Pancreas (tissue), 10 donors: ENCODE measurements at places on chromosomes 3 and 15.

- DNase-seq, result no peak
Measured at GRCh38 chr3:23455775-23456174, 252.6 kb downstream of the UBE2E2 start.

GRCh38 chr3:194865615-194866014 lies 179.9 kb downstream of the FAM43A start:
- no peak for DNase-seq

DNA sequence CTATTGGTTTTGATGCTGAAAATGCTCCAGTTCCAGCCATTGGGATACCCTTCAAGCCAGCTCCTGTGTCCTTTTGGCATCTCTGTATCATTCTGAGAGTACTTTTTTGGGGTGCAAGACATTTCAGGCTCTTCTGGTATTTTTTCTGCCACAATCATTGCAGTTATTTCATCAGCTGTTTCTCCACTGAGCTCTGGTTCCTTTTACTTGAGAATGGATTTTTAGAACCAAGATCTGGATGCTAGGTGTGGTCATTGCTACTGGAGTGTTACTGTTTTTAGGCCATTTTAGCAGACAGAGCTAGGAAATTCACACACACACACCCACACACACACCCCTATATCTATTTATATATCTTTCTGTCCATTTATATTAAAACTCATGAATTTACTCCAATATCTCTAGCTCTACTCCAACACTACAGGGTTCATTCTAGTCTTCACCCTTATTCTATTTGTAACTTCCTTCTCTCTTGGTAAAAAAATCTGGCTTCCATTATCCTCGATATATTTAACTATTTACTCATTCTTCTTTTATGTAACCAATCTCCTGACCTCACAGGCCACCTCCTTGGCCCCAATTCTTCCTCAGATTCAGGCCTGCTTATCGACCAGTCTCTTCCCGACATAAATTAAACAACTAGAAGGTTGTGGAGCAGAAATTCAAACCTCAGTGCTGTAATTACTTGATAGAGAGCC lies 17.0 kb downstream of the SLC35G2 start:
- DNase-seq, result no peak

DNA sequence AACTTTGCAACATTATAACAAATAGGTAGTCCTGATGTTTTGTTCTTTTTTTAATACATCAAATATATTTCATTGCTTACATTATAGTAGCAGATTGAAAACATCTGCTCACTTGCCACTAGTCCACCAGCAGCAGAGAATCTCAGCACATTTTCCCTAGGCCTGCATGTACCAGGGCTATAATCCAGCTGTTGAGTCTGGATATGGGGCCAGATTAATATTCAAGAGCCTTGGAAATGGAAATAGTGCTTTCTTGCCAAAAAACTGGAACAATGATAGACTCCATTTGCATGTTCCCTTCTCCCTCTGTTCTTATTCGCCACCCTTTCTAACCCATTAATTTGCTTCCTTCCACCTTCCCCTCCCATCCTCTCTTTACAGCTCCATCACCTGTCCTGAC lies 288.0 kb downstream of the EPHA3 start:
- no peak for DNase-seq

- no peak for DNase-seq
Measured at GRCh38 chr15:32733281-32733680, 15.5 kb downstream of the GREM1 start.

DNA sequence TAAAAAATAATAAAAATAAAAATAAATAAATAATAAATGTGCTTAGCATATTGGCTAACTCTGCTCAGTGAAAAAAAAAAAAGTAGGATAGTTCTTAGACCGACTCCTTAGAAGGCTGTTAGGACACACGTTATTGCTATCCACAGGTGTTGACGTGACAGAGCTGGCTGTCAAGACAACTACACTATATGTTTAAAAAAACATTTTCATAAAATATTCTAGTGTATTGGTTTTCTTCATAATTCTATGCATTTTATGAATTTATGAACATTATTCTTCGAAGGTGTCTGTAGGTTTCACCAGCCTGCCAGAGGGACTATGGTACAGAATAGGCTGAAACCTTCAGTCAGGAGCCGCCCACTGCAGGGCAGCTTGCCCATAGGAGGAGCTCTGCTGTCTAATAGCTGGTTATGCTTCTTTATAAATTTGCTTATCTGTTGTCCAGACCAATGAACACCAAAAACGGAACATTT lies 9.2 kb downstream of the TM4SF1 start:
- DNase-seq, result no peak

GRCh38 chr3:139674571-139675260 lies 3.1 kb downstream of the NMNAT3 start:
- no peak for DNase-seq

DNA sequence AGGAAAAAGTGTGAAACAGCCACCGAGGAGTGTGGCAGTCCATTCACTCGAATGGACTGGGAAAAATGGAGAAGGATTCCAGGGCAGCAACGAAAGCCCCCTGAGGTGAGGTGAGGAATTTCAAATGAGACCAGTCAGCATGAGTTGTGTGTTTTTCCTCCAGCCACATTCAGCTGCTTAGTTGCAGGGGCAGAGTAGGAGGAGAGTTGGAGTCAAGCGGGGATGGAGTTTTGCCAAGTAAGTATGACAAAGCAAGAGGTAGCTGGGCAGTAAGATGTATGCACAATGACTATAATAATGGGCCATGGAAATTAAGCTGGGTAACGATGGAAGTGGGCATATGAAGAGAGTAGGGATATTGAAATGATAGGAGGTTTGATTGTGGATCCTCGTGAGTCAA lies 64.4 kb downstream of the CCDC54 start:
- DNase-seq, result no peak

DNA sequence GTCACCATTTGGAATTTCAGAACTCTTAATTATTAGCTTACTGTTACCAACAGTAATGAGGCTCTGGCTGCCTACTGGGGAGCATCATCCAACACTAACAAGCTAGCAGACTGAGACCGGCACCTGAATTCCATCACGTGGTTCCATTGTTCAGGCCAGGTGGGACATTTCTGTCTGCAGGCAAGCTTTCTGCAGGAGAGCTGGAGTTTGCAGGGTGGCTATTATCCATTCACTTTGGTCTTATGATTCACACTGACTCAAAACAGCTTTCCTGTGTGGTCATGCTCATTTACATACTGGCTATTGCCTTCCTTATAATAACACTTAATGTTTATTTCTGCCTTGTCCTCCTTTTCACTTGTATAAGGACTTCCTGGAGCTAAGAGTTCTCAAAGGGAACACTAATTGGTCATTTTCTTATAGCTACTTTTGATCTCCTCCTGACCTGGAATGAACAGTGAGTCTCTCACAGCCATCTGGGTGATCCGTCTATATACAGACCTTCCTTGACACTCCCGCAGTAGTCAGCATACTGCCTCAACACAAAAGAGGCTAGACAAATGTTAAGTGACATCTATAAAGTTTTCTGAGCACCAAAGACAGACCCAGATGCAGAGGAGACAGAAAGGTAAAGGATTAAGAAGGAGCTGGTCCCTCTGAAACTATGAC lies 695.4 kb downstream of the FHIT start:
- no peak for DNase-seq

DNA sequence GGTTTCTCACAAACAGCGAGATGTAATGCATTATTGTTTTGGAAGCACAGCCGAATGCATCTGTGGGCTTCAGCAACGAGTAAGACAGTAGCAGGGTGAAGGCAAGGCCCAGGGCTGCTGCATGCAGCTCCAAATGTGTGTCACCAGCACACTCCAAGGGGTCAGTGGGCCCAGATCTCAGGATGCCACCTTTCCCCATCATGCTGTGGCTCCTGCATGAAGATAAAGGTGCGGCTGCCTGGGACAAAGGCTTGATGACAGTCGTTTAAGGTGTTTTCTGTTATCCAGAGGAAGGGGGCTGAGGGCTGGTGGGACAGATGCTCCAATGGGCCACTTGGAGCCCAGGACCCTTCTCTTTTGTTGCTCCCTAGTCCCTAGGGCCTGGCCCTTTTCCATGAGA lies 13.2 kb downstream of the C3orf22 start:
- no peak for DNase-seq

DNA sequence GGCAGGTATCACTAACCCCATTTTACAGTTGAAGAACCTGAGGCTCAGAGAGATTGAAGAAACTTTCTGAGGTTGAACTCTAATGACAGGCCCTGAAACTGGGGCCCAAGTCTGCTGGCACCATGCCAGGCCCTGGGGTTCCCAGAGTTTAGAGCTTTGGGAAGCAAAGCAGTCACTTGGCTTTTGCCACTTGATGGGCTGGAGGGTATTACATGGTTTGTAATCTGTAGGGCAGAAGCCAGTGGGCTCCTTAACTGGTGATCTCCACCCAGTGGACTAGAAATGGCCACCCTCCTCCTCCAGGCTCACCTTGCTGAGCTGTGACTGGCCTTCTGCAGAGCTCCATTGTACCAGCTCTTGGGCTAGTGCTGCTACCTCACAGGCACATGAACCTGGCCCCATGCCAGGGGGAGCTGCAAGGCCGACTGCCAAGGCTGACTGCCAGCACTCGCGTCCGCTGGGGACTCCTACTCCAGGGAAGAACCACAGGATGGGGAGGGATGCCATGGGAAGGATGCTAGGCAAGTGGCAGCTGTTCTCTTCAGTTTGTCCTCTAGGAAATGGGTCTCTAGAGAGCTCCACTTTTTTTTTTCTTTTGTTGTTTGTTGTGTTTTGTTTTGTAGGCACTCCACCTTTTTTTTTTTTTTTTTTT lies 104.8 kb downstream of the ETFA start:
- peak; percentile 94 for DNase-seq

GRCh38 chr3:13335059-13335458 lies 85.1 kb downstream of the NUP210 start:
- no peak for DNase-seq

DNA sequence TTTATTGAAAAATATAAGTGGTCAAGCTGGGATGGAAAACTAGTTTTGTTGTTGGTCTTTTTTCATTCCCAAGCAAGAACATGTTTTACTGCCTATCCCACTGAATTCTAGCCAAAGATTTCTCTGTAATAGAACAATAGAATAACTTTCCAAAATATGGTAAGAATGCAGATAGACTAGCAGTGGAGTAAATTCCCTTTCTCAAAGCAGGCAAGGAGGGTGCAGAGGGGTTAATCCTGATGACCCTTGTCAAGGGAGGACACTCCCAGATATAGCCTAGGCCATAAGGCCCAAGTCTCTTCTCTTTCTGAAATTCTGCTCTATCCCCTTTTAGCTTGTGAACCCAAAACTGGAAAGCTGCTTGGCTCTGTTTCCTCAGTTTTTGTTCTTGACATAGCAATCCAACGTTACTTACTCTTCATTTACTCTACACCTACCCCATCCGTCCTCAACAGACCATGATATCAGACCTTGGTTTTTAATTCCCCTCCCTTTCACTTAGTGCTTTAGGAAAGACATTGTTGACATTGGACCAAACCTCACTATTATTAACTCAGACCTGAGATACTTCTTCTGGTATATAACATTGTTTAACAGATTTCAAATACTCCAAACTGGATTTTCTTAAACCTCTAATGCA lies 453.6 kb upstream of the THBS1 start:
- DNase-seq, result no peak

- no peak for DNase-seq
Measured at GRCh38 chr3:86929046-86929445, 61.9 kb downstream of the VGLL3 start.

- DNase-seq, result peak; percentile 32
Measured at GRCh38 chr15:74611834-74612233, 3.8 kb upstream of the CLK3 start.

GRCh38 chr15:69341356-69341755 lies 42.6 kb downstream of the PAQR5 start:
- DNase-seq, result no peak

GRCh38 chr3:129539206-129539605 lies 3.8 kb upstream of the H1-8 start:
- no peak for DNase-seq

GRCh38 chr3:115784739-115785536 lies 161.6 kb downstream of the GAP43 start:
- no peak for DNase-seq

DNA sequence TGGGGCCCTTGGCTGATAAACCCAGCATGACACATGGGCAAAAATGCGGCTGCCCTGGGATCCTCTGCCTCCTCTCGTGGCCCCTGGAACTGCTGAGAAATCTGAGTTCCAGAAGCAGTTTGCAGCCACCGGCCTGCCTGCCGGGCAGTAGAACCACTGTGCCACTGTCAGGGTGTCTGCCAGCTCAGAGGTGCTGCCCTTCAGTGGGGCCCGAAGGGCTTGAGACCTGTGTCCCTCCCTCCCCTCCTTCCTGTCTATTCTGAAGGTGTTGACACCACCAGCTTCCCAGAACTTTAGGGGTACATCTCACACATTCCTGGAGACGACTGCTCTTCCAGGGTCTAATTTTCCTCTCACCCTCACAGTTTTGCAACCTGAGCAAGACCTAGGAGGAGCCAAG lies 88.2 kb upstream of the POMGNT2 start:
- DNase-seq, result no peak

DNA sequence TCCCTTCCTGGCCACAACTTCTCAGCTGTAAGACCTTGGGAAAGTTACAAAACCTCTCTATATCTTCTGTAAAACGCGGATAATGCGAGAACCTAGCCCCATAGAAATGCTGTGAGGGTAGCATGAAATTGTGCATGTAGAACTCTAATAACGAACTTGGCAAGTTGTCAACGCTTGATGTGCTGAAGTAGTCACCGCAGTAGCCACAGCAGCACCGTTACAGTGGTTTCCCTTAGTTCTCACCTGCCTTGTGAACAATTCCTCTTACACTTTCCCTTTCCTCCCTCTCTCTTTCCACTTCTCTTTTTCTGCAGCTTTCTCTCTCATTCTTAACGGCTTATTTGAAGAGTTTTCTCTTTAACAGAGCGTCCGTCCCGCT lies 447 bp upstream of the SHQ1 start:
- DNase-seq, result no peak

- no peak for DNase-seq
Measured at GRCh38 chr15:57502116-57502515, 89.6 kb upstream of the MYZAP start.

- peak; percentile 41 for DNase-seq
Measured at GRCh38 chr3:12180218-12180617, 21.5 kb upstream of the TIMP4 start.

DNA sequence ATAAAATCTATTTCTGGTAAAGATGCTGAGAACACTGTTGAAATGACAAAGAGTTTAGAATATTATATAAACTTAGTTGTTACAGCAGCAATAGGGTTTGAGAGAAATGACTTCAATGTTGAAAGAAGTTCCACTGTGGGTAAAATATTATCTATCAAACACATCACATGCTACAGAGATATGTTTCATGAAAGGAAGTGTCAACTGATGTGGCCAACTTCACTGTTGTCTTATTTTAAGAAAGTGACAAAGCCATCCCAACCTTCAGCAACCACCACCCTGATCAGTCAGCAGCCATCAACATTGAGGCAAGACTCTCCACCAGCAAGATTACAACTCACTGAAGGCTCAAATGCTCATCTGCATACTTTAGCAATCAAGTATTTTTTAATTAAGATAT lies 20.2 kb downstream of the TMEM39A start:
- no peak for DNase-seq

GRCh38 chr3:23103764-23104163 lies 99.4 kb upstream of the UBE2E2 start:
- DNase-seq, result no peak

DNA sequence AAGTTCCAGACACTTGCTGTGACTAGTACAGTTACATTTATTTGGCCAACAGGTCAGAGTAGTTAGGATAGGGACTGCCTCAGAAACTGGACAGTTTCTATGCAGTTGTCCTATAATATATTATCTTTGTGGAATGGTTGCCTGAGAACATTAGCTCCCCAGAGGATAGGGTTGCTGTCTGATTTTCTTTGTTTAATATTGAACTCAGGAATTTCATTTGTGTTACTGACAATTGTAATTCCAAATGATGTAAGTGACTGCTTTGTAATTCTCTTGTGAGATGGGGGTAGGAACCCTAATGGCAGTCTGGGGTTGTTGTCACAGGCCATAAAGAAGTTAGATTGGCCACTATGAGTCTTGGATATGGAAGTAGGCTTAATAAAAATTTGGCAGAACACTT lies 2.2 kb downstream of the NXPE3 start:
- no peak for DNase-seq
